ENCODE measurements at places on chromosomes 11 and 22.

- no peak for DNase-seq
Observed at GRCh38 chr11:111494040-111494439, 18.1 kb downstream of the BTG4 start.

- DNase-seq = no peak
Observed at GRCh38 chr22:24355574-24355973, 71.8 kb upstream of the ADORA2A start.

GRCh38 chr22:27518531-27519340 is 282.8 kb downstream of the MN1 start:
- no peak for DNase-seq

GRCh38 chr11:69923641-69924307 is 104.6 kb upstream of the FGF3 start:
- no peak for DNase-seq

- no peak for DNase-seq
Observed at GRCh38 chr11:77267962-77268361, 33.5 kb downstream of the GDPD4 start.

GRCh38 chr22:20965888-20966855 is 883 bp upstream of the AIFM3 start:
- DNase-seq = no peak

DNA sequence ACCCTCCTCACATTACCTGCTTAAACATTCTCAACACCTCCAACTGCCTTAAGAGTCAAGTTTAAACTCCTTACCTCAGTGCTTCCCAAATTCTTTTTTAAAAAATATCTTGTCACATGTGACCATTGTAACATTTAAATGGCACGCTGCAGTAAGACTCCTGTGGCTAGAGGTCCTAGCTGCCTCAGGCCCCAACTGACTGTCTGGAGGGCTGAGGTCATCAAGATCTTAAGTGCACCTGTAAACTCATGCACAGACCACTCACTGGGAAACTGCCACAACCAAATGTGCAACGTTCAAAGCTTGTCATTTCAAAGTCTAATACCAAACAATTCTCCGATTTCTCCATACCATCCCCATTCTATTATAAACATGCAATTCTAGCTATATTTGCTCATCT is 16.4 kb upstream of the CCDC34 start:
- DNase-seq = no peak
